Activated gamma-delta T cell treated with anti-CD3 and anti-CD28 coated beads, Interleukin-2, amount 50 U/mL, for 16 hours (primary cell): ENCODE measurements at places on chromosomes 11 and 22.
A peak's percentile ranks its signal among the peaks of the same experiment; 100 is the strongest.

GRCh38 chr11:107043242-107044006 is 25.1 kb upstream of the GUCY1A2 start:
- DNase-seq: no peak

DNA sequence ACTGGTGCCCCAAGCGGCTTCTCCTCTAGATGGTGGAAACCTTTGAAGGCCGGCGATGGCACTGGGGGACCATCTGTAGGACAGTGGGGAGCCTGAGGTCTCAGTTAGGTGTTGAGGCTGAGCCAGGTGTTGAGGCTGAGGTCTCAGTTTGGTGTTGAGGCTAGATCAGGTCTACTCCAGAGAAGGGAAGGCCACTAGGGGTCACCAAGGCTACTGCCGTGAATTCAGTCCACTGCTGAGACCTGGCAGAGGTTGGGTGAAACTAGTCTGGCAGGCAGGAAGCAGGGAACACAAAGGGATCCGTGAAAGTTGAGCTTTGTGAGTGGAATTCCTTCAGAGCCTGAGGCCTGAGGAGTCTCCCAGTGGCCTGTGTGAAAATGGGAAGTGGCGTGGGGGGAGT is 123.8 kb upstream of the FGF3 start:
- no peak for DNase-seq

DNA sequence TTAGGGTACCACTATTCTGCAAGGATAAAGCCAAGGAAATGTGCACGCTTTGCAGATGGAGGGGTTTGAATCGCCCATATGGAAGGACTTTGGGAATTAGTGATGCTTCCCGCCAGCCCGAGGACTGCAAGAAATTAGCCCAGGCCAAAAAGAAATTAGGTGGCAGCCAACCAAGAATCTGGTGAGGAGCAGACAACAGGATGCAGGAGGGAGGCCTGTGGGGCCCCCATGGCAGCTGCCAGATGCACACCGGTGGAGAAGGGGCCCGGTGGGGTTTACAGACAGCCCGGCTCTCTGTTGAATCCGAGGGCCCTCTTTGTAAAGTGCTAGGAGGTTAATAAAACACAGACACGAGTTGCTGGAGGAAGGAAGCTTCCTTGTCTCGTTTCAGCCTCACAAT is 73.5 kb downstream of the TIMP3 start:
- DNase-seq: no peak

DNA sequence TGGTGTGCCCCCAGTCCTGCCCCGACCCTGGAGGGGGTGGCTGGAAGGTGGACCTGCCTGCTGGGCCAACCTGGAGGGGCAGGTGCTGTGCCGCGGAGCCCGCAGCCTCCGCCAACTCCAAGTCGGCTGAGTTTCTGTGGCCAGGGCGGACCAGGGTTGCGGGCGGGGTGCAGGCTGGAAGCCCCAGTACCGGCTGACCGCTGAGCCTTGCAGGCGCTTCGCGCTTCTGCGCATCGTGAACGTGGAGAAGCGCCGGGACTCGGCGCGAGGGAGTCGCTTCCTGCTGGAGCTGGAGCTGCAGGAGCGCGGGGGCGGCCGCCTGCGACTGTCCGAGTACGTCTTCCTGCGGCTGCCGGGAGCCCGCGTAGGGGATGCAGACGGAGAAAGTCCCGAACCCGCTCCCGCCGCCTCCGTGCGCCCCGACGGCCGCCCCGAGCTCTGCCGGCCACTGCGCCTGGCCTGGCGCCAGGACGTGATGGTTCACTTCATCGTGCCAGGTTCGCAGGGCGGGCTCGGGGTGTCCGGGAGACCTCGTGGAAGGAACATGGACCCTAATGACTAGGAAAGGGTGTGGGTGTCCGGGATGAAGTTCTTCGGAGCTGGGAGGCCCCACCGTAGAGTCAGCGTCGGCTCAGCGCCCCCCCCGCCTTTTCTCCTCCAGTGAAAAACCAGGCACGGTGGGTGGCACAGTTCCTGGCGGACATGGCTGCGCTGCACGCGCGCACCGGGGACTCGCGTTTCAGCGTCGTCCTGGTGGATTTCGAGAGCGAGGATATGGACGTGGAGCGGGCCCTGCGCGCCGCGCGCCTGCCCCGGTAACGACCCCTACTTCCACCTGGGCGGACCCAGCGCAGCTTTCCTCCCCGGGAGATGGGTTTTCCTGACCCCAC is 10.2 kb downstream of the B4GALNT4 start:
- no peak for DNase-seq

DNA sequence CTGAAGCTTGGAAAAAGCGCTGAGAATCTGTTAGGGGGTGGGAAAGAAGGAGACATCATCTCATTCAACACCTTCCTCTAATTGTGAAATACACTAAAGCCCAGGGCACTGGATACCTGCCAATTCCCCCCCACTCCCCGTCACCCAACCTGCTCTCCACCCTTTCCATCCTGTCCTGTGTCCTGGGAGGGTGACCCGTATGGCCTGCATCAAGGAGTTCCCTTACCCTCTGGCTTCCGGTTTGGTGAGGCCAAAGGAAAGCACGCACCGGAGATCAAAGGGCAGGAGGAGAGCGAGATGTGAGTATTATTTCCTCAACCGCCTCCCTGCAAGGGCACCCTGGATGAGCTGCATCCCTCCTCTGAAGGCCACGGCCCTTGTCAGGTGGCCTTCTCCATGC is 65.0 kb upstream of the PTPRJ start:
- no peak for DNase-seq

GRCh38 chr11:71537537-71537936 is 288 bp upstream of the KRTAP5-8 start:
- no peak for DNase-seq

GRCh38 chr11:74615988-74616387 is 23.6 kb downstream of the POLD3 start:
- no peak for DNase-seq

GRCh38 chr11:450809-451451 is 851 bp downstream of the PTDSS2 start:
- DNase-seq: peak; percentile 65

DNA sequence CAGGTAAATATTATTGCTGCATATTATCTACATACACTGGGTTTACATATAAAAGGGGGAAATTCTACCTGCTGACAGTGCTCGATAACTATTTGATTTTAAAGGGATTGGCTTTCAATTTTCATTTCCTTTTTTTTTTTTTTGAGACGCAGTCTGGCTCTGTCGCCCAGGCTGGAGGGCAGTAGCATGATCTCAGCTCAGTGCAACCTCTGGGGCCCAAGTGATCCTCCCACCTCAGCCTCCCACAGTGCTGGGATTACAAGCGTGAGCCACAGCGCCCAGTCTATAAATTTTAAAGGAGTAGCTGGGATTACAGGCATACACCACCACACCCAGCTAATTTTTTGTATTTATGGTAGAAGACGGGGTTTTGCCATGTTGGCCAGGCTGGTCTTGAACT is 3.2 kb upstream of the PCF11 start:
- no peak for DNase-seq

- DNase-seq: no peak
These were observed 66.0 kb downstream of the GRK3 start for GRCh38 chr22:25630447-25630846.

- DNase-seq: no peak
These were observed 179.4 kb downstream of the CADM1 start for GRCh38 chr11:115324581-115325432.

GRCh38 chr11:32391956-32392553 is 43.3 kb downstream of the WT1 start:
- DNase-seq: no peak

GRCh38 chr11:133163463-133164419 is 368.6 kb downstream of the OPCML start:
- DNase-seq: no peak

DNA sequence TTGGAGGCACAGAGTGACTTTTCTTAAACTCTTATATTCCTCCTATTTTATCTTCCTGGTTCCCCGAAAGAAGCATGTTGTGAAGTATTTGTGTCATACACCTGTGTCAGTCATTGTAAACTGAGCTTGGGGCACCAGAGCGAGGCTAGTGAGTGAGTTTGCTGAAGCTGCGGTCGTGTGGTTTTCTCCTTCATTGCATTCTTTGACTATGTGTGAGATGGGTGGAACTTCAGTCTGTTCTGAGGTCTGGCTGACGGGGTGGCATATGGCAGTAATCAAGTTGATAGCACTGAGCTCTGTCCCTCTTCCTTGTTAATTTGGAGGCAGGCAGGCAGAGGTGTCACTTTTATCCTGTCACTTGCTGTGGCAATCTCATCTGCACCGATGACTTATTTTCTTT is 4.2 kb downstream of the VPS26B start:
- DNase-seq: peak; percentile 24

GRCh38 chr11:132057266-132057665 is 686.9 kb downstream of the NTM start:
- DNase-seq: no peak

DNA sequence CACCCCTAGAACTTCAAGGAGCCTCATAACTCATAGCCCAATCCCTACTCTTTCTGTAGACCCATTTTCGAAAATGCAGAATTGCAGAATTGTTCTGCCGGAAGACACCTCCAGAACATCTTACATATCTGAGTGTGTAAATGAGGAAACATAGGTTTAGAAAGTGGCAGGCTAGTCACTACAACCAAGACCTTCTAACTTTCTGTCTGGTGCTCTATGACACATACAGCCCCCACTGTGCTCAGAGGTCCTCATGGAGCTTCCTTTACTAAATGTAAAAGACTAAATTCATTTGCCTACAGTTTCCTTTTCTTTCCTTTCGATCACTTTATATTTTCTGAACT is 132.1 kb upstream of the DDI1 start:
- no peak for DNase-seq

DNA sequence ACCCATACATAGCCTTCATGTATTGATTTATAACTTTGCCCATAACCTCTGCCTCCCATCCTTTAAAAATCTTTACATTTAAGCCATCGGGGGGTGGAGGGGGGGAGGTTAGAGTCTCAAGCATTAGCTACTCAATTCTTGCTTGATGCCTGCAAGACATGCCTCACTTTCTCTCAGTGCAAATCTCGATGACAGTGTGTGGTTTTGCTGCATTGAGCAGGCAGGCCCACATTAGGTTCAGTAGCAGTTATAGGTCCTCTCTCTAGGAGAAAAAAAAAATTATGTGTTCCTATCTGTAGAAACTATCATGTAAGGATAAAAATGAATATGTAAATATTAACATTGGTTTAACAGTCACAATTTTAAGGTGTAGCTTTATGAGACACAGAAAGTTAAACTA is 314.0 kb upstream of the ANO3 start:
- DNase-seq: no peak

DNA sequence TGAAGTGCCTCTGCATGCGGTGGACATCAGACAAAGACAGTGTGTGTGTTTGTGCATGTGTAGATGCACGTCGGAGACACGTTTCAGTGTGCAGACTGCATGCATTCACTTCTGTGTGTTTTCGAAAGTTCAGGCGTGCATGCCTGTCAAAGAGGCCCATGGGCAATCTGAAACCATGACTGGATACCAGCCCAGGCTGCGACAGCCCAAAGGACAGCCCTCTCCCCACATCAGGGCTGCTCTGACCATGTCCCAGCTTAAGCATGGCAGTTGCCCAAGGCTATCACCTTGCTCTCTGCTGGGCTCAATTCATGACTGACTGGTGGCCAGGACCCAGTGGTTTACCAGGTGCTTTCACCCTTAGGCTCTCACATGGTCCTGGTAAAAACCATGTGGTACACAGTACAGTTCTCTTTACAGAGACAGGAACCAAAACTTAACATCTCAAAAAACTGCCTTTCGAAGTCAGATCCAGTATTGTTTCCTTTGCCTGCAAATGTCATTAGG is 423.7 kb upstream of the CADM1 start:
- DNase-seq: no peak

GRCh38 chr22:33747029-33747428 is 173.2 kb downstream of the LARGE1 start:
- DNase-seq: no peak

GRCh38 chr22:49659924-49660315 is 167.8 kb downstream of the BRD1 start:
- DNase-seq: no peak

DNA sequence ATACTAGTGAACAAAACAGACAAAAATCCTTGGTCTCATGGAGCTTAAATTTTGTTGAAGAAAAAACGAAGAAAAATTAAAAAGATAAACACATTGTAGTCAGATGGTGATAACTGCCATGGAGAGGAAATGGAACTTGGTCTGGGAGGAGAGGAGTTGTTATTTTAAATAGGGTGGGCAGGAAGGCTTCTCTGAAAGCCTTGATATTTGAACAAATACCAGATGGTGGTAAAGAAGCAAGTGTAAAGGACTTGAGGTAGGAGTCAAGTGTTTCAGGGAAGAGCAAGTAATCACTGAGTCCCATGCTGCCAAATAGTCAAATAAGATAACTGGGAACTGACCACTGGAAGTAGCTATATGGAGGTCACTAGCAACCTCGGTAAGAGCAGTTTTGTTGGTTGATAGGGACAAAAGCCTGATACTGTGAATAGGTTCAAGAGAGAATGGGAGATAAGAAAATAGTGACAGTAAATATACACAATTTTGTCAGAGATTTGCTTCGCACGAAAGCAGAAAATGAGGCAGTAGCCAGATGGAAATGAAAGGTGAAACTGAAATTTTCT is 55.1 kb downstream of the SESN3 start:
- DNase-seq: no peak

GRCh38 chr11:1829039-1829820 is 5.6 kb upstream of the SYT8 start:
- DNase-seq: no peak

DNA sequence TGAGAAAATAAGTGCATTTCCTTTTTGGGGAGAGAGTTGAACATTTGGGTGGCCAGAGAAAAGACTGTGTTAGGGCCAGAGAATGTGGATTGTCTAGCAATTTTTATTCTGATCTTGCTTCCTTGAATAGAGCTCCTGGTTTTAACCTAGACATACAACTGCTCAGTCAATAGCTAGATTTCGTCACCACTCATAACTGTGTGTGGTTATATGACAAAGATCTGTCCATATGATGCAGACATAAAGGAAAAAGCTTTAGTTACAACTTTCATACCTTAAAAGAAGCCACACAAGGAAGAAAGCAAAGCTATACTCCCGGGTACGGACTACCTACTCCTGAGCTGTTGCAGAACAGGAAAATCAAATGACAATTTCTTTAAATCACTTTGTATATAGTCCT is 37.2 kb downstream of the MS4A6A start:
- DNase-seq: no peak

GRCh38 chr11:123839131-123839530 is 33.0 kb upstream of the OR6M1 start:
- DNase-seq: no peak

DNA sequence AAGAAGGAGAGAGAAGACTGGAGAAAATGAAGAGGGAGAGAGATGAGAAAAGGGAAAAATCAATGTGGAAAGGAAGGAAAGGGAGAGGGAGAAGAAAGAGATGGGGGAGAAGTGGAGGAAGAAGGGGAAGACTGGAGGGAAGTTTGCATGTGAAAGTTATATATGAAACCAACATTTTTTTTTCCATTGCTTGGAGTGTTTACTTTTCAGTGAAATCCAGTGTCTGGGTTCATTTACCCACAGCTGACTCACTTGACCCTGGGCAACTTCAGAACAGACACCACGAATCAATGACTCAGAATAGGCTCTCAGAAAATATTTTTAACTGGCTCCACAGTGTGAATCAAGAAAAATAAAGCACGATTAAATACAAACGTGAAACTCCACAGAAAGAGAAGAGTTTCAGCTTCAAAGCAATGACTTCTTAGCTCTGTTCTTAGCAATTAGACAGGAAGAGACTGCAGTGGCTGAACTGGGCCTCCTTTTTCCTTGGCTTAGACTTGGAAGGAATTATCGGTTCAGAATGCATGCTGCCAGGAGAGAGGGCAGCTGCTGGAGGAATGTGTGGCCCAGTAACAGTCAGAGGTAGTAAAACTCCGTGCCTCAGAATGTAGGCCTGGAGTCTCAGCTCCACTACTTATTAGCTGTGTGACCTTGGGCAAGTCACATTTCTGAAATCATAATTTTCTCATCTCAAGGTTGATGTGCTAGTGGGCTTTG is 237.5 kb downstream of the MIAT start:
- no peak for DNase-seq
